ENCODE measurements at places on chromosomes 2 and 18.
A peak's percentile ranks its signal among the peaks of the same experiment; 100 is the strongest.

GRCh38 chr2:16931441-16931840, 265.8 kb upstream of the CYRIA start:
- no peak for DNase-seq

DNA sequence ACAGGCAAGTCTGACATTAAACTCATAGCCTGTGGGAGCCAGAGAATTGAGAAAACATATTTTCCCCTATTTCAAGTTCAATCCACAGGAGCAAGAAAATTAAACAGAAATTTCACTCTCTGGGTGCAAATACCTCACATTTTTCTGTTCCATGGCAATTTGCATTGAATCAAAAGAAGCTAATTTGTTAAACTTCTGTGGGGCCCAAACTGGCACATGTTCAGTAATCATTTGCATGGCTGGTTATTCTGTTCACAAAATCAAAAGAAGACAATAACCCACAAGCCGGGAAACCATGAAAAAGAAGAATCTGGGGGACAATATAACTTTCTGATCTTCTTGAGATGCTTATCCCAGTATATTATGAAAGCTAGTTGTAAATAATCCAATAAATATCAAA, 363.1 kb downstream of the LRP1B start:
- DNase-seq: no peak

DNA sequence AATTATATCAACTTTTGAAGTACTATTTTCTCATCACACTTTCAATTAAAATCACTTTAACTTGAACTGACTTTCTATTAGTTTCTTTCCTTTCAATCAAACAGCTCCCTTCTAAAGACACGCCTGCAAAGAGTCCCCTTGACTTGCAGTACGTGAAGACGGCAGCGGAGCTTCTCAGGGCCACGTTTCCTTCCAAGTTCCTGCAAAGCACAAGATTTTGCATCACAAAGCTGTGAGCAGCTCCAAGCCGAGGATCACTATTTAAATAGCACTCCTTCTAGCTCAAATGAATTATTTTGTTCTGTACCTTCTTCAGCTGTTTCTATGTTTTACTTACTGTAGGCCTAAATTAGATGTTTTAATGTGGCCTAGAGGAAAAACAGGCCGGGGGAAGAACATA, 30.8 kb downstream of the SH3YL1 start:
- no peak for DNase-seq

DNA sequence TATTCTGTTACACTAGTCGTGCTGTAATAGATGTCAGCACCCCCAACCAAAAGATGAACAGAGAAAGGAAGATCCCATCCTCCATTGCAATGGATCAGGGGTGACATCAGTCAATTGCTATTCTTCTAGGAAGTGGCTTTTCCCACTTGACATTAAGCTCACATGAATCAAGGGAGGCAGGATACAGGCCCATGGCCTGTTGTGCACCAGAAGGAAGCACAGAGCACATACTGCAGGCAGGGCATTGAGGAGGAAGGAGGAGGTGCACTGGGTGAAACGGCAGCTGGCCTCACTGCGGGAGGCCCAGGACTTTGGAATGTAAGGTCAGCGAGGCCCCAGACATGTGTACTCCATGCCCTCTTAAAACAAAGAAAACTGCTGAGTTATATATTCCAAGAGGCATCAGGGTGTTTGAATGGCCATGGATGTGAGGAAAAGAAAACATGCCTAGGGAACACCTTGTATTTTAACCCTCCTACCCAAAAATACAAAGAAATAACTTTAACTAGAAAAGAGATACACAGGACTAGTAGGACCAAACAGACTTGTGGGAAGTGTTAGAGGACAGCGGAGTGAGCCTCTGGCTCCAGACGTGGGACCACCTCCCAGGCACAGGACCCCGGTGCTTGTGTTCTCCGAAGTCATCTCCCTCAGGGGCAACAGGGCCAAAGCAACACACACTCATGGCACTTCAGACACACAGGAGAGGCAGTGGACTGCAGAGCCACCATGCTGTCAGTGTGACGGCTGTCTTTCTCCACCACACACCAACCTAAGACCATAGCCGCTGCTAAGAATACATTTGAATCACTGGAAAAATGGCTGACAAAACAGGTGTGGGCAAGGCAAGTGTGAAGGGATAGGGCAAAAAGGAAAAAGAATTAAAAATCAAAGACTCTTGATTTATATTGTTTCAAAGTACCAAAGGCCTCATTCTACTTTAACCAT, 51.4 kb upstream of the RIOK3 start:
- peak; percentile 33 for DNase-seq

GRCh38 chr18:6382963-6383362, 31.7 kb downstream of the L3MBTL4 start:
- DNase-seq: no peak

GRCh38 chr2:37083873-37084794, at the start of the genes GPATCH11 and HEATR5B:
Gene GPATCH11, plus strand, starts transcription at chr2:37084518. Its CDS starts 3,864 bp downstream, at chr2:37088382.
Gene HEATR5B, minus strand, starts transcription at chr2:37084372. Its CDS starts 958 bp downstream, at chr2:37083414.
- peak; percentile 81 for DNase-seq

- no peak for DNase-seq
Observed at GRCh38 chr2:8421658-8422449, 260.0 kb upstream of the ID2 start.

- DNase-seq: no peak
Observed at GRCh38 chr2:100205174-100205573, 62.8 kb upstream of the AFF3 start.

GRCh38 chr2:45153121-45153520, 143.9 kb upstream of the SIX2 start:
- no peak for DNase-seq

DNA sequence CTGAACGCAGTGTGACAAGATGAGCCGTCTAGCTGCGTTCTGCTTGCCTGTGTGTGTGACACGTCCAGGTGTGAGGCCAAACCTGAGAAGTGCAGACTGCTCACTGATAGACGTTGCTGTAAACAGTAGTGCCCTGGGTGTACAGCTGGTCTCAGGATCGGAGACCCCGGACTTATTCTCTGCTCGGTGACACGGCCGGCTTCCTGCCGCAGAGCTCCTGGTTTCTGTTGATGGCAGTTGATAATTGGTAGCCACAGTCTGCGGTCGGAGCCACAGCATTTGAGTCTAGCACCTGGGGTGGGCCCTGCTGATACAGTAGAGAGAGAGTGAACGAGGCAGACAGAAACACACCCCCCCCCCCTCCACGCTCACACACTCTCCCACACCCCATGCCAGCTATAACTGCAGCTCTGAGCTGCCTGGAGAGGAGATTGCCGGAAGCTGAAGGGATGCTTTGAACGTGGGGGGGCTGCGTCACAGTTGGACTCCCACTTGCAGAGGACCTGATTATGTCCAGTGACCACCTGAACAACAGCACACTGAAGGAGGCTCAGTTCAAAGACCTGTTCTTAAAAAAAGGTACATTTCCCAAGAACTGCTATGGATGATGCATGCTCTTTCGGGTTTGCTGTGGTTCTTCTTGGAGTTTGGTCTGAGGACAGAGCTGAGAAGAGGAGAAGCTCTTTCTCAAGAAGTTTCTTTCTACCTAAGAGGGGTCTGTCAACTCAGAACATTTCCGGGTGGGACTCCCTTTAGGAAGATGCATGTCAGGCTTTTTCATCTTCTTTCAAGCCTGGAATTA, 114.0 kb downstream of the FAM210A start:
- DNase-seq: no peak

GRCh38 chr2:46284260-46284659, 12.9 kb upstream of the EPAS1 start:
- DNase-seq: no peak

DNA sequence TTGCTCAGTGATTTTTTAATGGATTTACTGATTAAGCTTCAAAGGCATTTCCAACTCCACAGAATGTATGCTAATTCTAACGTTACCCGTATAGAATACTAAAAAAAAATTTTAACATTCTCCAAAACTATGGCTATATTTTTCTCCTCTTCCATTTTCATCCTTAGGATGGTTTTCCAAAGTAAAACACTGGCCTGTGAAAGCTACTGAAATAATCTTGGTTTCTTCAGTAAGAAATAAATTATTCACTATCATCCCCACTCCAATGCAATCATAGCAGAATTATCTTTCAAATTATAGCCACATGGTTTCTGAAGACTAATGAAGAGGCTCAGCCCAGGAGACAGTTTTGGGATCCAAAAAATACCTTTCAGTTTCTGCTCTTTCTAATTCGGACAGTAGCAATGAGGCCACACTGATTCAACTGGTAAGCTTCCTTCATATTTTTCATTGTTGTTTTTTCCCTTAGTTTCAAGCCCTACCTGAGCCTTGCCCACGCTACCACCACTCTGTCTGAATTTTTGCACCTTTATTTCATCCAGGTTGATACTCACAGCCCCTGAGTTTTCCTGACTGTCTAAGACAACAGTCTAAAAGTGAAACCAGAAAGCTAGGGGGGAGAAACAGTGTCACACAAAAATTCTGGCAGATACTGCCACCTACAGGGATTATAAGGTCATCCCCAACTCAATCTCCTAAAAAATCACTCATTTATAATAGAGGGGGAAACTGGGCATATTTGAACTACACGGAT, 887.9 kb downstream of the NRXN1 start:
- DNase-seq: no peak

DNA sequence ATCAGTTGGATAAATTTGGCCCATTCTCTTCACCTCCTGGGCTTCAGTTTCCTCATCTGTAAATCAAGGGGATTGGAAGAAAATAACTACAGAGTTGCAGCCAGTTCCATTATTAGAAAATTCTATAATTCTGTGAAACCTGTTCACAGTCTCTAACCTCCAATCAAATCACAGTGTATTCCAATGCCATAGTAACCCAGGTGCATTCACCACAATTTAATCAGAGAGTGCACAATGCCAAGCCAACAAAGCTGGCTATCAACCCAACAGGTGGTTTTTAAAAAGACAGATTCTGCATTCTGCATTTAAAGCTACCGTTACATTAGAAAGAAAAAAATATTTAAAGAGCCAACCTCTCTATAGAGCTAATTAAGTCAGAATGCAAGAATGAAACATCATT, 308.6 kb downstream of the RNF144A start:
- DNase-seq: no peak

GRCh38 chr2:27888790-27889189, 1.4 kb downstream of the RBKS start:
- no peak for DNase-seq

GRCh38 chr2:105243961-105244360, 2.4 kb downstream of the GPR45 start:
- DNase-seq: no peak

- no peak for DNase-seq
Observed at GRCh38 chr2:28225473-28226080, 167.1 kb upstream of the FOSL2 start.

- no peak for DNase-seq
Observed at GRCh38 chr2:33395655-33396249, 80.7 kb upstream of the RASGRP3 start.

- DNase-seq: no peak
Observed at GRCh38 chr2:71879509-71880184, 268.0 kb downstream of the CYP26B1 start.

DNA sequence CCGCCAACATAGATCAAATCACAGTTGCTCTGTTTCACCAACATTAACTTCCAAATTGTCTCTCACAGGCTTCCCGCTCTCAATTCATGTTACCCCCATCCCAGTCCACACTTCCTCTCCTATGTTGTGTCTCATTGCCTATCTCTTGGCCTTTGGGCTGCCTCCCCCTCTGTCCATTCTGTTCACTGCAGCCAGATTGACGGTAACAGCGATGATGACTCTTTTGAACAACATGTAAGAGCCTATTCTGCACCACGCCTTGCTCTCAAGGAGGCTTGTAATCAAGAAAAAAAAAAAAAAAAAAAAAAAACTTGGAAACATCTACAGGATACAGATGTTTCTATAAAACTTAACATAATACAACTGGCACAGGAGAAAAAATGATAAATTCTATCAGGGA, 77.3 kb upstream of the RMDN2 start:
- no peak for DNase-seq

- DNase-seq: no peak
Observed at GRCh38 chr18:58884680-58885079, 20.0 kb downstream of the ZNF532 start.

DNA sequence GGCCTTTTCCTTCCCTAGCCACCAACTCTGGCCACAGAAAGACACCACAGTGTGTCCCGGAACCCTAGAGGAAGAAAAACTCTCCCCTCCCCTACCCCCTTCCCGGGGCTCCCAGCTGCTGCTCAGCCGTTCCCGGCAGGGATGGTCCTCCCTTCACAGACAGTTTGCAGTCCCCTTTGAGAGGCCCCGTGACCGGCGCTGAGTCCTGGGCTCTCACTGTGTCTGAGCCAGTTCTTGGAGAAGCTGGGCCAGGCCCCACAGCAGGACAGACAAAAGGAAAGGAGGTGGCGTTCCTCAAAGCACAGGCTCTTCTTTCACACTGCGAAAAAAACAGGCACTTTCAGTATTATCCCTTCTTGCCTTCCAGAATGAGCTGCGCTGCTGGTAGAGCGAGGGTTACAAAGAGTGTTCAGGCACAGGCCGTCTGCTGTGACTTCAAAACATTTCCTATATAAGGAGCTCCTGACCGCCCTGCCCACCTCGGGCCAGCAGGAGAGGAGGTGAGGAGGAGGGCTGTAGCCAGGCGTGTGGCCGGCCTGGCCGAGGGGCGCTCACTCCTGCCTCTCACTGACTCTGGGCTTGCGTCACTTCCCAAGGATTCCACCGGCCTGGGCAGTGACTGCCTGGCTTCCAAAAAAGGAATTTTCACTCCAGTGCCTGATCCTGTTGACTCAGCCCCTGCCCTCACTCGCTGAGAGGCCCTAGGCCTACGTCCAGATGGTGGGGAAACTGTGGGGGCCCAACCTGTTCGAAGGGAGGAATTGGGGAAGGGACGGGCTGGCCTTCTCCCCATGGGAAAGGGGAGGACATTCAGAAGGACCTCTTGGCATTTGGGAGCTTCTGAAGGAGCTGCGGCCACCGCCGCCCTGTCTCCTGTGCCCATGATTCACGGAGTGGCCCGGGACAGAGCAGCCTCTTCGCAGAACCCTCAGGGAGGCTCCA, 24.9 kb downstream of the CIDEA start:
- DNase-seq: peak; percentile 86

- no peak for DNase-seq
Observed at GRCh38 chr18:46488471-46489213, 168.4 kb downstream of the LOXHD1 start.

DNA sequence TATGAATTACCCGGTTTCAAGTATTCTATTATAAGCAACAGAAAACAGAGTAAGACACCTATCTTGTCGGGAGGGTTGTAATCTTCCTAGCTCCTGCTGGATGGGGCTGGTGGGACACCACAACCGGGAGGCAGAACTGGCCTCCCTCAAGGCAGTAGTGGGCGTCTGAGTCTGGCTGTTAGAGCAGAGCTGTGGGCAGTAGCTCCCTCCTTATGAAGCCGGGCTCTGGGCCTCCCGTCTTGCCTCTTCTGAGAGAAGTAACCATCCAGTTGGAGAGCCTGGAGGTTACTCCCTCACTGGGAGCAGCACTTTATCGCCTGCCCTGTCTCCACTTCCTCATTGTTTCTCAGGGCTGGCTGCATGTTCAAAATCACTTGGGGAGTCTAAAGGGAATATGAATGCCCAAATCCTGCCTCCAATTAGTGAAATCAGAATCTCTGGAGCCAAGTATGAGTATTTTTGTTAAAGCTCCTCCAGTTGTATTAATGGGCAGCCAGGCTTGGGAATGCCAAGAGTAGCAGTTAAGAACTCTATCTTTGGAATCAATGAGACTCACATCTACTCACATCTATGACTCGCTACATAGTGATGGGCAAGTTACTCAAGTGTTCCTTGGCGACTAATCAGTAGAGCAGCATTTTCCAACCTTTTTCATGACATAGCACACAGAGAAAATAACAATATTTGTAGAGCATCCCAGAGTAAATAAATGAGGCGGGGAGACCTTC, 27.3 kb upstream of the NRP2 start:
- DNase-seq: no peak

- no peak for DNase-seq
Observed at GRCh38 chr2:105272176-105272575, 30.6 kb downstream of the GPR45 start.
